ENCODE measurements at places on chromosomes 7 and 10.

DNA sequence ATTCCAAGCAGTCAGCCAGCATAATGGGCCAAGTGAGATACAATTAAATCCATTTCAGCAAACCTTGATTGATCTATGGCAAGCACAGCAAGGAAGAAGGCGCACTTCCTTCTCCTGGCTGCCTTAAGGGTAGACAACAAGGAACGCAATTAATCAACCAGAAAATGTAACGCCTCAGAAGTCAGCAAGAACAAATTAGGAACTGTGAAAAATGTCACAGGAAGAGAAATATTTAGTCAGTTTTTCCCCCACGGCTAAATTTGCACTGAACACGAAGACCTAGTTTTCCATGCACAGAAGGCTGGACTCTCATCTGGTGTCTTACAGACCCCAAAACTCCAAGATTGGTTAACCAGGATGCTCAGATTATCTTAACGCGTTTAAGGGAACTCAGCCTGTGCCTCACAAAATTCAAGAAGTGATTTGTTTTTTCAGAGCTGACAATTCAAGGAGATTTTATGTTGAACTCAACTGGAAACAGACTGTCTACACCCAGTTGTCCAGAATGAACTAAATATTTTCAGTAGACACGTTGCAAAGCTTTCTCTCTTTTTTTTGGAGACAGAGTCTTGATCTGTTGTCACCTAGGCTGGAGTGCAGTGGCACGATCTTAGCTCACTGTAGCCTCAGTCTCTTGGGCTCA lies 14.2 kb downstream of the SNX8 start:
- DNase-seq: no peak

DNA sequence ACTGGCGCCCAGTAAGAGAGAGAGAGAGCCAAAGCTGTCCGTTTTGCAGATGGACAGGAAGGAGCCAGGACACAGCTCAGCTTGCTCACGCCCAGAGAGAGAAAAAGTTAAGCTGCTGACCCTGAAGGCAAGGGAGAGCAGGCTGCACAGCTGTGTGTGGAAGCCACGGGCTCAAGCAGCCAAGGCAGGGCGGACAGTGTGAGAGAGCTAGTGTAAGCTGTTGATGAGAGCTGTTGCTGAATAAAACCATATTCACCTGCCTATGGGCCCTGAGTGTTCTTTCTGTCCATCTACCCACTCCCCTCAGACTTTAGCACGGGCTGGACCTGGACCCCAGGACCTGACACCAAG lies 5.4 kb downstream of the INMT start:
- DNase-seq: no peak

- DNase-seq: no peak
Measured at GRCh38 chr7:94392393-94392786, 2.3 kb upstream of the COL1A2 start.

GRCh38 chr10:16689227-16689626 lies 128.0 kb downstream of the RSU1 start:
- no peak for DNase-seq

DNA sequence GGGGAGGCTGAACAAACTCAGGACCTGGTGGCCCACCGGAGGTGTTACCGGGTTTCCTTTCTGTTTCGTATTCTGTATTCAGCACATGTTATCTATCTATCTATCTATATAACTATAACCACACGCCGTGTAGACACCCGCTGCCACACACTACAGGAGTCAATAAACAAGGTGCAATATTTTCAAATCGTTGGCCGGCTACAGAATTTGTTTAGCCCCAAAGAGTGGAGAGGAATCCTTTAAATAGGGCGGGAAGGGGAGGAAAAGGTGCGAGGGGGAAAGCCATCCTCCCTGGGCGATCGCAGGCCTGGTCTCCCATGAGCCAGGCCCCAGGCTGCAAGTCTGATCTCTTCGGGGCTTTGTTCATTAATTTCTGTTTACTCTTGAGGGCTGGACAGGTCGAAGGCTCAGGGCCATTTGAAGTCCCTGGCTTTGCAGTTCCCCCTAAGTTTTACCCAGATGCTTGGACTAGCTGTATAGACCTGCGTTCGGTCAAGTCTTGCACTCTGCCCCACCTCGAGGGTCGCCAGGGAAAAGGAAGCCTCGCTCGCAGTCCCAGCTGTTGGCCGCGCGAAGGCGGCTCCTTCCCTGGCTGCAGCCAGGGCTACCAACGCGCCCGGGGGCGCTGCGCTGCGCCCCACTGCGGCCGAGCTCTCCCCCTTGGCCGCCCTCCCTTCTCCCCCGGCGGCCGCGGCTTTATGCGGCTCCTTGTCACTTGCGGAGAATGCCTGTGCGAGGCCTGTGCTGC lies 3.8 kb downstream of the NKX2-3 start:
- no peak for DNase-seq

DNA sequence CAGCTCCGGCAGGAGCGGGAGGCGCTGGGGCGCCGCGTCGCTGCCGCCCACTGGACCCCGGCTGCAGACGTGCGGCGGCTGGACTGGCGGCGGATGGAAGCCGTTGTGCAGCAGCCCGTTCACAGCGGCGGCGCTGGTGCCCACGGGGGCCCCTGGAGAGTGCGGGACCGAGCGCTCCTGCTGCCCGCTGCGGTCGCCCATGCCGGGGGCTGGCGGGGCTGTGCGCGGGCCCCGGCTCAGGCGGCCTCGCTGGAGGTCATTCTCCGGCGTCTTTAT lies 413 bp downstream of the PANK1 start:
- DNase-seq: no peak

GRCh38 chr10:114856544-114857287 lies 35.1 kb downstream of the FHIP2A start:
- no peak for DNase-seq

DNA sequence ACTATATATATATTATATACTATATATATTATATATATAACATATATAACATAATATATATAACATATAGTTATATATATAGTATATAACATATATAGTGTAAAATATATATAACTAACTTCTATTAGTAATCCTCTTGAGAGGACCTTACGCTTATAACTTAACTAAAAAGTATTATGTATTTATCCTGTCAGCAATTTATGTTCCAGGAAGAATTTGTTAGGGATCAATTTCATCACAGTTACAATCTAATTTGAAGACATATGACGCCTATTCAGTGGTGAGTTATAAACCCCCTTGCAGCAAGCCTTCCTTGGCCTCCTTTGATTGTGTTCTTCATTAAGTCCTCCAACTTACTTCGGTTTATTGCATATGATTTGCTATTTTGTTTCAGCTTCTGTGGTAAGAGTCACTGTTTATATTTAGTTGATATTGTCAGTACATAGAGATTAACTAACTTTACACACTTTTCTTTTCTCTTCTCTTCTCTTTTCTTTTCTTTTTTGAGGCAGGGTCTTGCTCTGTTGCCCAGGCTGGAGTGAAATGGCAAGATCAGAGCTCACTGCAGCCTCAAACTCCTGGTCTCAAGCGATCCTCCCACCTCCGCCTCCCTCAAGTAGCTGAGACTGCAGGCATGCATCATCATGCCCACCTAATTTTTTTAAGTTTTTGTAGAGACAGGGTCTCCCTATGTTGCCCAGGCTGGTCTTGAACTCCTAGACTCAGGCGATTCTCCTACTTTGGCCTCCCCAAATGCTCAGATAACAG lies 59.7 kb downstream of the ANKRD61 start:
- DNase-seq: no peak

DNA sequence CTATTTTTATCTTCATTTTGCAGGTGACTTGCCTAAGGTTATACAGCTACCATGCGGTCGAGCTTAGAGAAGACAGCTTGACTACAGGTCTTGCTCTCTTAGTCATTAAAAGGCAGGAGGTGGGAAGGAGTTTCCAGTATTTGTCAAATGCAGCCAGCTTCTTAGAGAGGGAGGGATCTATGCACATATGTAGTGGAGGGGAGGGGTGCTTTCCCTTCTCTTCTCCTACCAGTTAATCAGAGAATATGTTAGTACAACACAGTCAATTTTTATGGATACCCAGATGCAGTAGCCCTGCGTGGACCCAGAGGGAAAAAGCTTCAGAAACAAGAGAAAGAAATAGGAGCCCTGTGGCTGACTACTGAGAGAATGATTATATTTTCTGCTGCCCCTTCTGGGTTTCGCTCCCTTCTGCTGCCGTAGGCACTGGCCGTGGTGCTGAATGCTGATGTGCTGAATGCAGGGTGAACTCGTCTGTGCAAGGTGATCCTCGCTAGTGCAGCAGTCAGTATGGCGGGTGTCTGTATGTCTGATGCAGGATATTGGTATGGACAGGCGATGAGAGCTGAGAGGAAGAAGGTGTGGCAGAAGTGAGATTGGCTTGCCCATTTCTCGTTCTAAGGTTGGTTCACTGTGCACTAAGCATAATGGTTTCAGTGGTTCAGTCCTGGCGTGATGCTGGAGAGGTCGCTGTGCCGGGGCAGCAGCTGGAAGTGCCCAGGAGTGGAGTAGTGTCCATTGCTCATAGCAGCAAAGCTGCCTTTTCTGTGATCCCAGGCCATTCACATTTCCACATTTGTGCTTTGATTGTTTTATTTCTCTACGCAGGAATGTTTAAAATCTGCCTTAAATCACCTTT lies 189.2 kb upstream of the PODXL start:
- DNase-seq: peak; percentile 86

All from islet precursor cell (in vitro differentiated cells).